ENCODE measurements at places on chromosomes 1 and 21.

DNA sequence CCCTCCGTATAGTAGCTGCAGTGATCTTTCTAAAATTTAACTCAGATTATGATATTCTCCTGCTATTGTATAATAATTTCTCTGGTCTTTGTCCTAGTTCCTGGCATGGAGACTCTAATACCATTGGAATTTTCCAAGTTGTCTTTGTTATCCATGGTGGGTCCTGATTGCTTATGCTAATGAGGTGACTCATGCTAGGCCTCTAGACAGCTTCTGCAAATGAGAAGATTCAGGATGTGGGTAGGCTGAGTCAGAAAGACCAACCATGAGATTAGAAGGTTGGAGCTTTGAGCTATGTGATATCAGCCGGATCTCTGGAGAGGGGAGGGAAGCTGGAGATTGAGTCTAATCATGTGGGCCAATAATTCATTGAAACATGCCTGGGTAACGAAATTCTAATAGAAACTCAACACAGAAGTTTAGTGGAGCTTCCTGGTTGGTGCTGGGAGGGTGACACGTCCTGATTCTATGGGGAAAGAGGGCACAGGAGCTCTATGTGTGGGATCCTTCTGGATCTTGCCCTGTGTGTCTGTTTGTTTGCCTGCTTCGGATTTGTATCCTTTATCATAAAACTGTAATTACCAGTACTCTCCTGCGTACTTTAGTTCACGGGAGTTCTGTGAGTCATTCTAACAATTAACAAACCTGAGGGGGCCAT lies 73.2 kb upstream of the CNIH3 start:
- no peak for DNase-seq

- no peak for DNase-seq
Observed at GRCh38 chr1:51058858-51059257, 43.2 kb upstream of the C1orf185 start.

DNA sequence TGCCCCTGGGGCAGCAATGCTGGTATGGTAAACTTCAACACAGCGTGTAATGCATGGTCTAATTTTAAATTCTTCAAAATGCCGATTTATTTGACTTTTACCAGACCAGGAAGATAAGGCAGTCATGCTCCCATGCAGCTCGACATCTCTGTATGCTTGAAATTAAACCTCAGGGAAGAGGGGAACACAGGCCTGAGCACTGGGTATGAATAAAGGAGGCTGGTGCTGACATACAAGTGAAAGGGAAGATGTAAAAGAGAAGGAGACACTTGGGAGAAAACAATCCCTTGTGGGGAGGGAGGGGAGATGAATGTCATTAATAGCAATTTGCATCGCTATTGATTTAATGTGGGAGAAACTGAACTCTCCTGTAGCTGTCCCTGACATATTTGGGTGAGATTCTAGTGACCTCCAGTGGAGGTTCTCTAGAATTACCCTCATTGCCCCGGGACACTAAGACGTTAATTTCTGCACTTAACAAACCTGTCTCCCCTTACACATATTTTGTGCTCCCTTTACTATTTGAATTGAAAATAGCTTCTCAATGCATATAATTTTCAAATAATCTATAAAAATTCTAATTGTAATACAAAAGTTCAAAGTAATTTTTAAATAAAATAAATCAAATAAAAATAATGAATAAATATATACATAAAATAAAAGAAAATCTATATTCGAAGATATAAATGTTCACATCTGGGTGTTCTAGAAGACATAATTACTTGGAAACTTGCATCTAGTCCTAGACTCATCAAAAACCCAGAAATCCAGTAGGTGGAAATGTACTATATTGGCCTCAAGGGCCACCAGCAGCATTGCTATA lies 283.1 kb downstream of the LMX1A start:
- DNase-seq, result no peak

GRCh38 chr1:231272880-231273279 lies 31.9 kb downstream of the GNPAT start:
- DNase-seq, result no peak

GRCh38 chr1:181541947-181542346 lies 58.6 kb downstream of the CACNA1E start:
- DNase-seq, result no peak

DNA sequence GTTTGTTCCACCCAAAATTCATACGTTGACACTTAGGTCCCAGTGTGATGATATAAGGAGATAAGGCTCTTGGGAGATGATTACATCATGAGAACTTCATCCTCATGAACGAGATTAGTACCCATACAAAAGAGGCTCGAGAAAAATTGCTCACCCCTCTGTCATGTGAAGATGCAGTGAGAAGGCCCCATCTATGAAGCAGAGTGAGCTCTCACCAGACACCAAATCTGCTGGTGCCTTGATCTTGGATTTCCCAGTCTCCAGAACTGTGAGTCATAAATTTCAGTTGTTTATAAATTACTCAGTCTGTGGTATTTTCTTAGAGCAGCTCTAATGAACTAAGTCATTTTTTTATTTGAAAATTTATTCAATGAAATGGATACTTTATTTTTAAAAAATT lies 42.6 kb upstream of the USP25 start:
- no peak for DNase-seq

DNA sequence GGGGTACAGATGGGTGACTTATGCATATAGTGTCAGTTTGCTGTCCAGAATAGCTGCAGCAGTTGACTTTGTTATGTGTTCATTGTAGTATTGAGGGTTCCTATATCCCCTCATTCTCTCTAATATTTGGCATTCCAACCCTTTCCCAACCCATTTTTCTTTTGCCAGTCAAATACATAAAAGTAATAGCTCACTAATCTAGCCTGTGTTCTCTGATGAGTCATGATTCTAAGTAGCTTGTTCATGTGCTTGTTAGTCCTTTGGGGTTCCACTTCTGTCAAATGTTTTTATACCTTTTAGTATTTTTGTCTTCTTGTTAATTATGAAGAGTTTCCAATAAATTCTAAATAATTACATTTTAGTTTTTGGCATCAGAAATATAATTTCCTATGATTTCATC lies 99.2 kb upstream of the MROH9 start:
- DNase-seq, result no peak
